ENCODE measurements at places on chromosomes 6 and 20.

- no peaks in the 10 kb centered on the region for H3K4me1 ChIP-seq
- H3K36me3 ChIP-seq, result no peaks in the 10 kb centered on the region
- no peak overlapping the region for H3K4me3 ChIP-seq
- no peak for DNase-seq
These were observed 167.4 kb upstream of the PCSK2 start for GRCh38 chr20:17059465-17059864.

- H3K27ac ChIP-seq, result no peak overlapping the region
- H3K36me3 ChIP-seq, result no peaks in the 10 kb centered on the region
- no peaks in the 10 kb centered on the region for H3K4me1 ChIP-seq
- DNase-seq, result peak; percentile 26
- H3K4me3 ChIP-seq, result no peak overlapping the region
These were observed 51.1 kb downstream of the KCNB1 start for GRCh38 chr20:49431329-49431728.

DNA sequence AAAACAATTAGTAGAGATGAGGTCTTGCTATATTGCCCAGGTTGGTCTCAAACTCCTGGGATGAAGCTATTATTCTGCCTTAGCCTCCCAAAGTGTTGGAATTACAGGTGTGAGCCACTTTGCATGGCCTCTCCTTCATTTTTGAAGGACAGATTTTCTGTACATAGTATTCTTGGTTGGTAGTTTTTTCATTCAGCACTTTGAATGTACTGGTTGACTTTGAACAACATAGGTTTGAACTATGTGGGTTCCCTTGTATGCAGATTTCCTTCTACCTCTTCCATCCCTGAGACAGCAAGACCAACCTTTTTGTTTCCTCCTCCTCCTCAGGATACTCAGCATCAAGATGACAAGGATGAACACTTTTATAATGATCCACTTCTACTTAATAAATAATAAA lies 436.4 kb downstream of the QKI start:
- H3K36me3 ChIP-seq, result peaks cover 1% of the 10 kb centered on the region
- H3K27me3 ChIP-seq, result no peaks in the 10 kb centered on the region
- H3K4me1 ChIP-seq, result no peaks in the 10 kb centered on the region
- no peak overlapping the region for H3K4me3 ChIP-seq
- no peak overlapping the region for H3K27ac ChIP-seq

GRCh38 chr6:30450548-30450908 lies 38.8 kb upstream of the HLA-E start:
- no peaks in the 10 kb centered on the region for H3K36me3 ChIP-seq
- no peak for DNase-seq
- no peak overlapping the region for H3K4me3 ChIP-seq
- H3K27me3 ChIP-seq, result peaks cover 8% of the 10 kb centered on the region
- H3K4me1 ChIP-seq, result no peaks in the 10 kb centered on the region
- H3K27ac ChIP-seq, result no peak overlapping the region

DNA sequence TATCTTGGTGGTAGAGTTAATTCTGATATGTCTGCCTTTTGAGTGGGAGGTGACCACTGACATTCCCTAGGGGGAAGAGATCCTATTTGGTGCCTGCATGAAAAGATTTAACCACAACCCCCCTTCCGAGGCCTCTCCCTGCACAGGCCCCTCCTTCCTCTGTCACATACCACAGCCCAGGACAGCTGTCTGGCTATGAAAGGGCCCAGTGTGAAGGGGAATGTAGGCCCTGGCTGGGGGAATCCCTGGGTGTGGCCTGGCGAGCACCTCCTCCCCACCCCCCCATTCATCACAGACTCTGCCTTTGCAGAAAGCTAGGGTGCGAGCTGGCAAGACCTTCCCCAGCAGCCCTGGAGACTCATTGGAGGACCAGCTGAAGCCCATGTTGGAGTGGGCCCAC lies 27.4 kb upstream of the MAPRE1 start:
- peaks cover 59% of the 10 kb centered on the region for H3K36me3 ChIP-seq
- no peak overlapping the region for H3K27ac ChIP-seq
- H3K27me3 ChIP-seq, result no peaks in the 10 kb centered on the region
- H3K4me3 ChIP-seq, result no peak overlapping the region
- peaks cover 4% of the 10 kb centered on the region for H3K4me1 ChIP-seq

DNA sequence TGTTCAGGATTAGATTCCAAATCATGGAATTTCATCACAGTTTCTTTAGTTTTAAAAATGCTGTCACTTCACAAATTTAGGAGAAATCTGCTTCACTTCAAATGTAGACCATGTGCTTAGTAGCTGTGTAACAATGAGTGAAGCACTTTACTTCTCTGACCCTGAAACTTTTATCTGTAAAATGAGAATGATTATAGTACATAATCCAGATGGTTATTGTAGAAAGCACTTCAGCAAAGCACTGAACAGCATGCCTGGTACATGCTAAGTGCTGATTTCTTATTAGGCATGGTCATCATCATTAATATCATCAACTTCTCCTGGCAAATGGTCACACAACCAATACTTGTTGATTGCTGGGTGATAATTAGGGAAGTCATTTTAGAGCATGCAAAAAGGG lies 705.0 kb downstream of the EPHA7 start:
- H3K27ac ChIP-seq, result no peak overlapping the region
- DNase-seq, result no peak
- H3K4me1 ChIP-seq, result no peaks in the 10 kb centered on the region
- no peaks in the 10 kb centered on the region for H3K27me3 ChIP-seq

All from trophoblast cell (in vitro differentiated cells and primary cell).